ENCODE measurements at places on chromosomes 6 and 20.

GRCh38 chr6:168574699-168575195 lies 133.8 kb downstream of the SMOC2 start:
- peak; percentile 13 for DNase-seq

GRCh38 chr20:7770046-7770445 lies 170.2 kb downstream of the HAO1 start:
- DNase-seq = no peak

DNA sequence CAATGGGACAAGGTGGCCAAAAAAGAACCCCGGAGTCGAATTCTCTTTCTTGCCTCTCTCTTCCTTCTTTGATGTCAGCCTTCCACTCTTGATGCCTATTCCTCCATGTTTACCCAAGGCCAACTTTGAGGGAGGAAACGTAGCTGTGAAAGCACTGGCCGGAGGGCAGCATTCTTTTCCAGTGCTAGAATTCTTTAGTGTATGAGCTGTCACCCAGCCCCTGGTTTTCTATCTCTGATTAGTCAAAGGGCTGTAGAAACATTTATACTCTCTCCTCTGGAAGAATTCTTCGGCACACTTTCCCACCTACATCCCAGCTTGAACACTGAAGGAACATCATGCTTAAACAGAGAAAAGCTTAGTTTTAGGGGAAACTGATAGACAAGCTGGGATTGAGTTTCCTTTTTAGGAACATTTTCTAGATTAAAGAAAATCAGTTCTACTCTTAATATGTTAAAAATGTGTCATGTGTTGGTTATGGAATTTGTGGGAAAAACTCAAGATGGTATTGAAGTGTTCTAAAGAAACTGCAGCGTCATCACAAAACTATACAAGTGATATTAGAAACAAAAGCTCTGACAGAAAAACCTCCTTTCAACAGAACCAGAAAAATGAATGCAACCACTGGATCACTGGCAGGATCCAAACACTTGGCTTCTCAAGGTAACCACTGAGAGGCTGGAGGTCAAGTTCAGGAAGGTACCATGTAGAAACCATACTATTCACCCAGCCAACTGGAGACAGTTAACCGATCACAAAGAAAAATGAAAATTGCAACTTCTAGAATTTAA lies 20.7 kb upstream of the UTRN start:
- DNase-seq = peak; percentile 69

- DNase-seq = no peak
These were observed 17.2 kb downstream of the GATA5 start for GRCh38 chr20:62458275-62459251.

GRCh38 chr6:160337991-160338390 lies 10.2 kb upstream of the SLC22A3 start:
- no peak for DNase-seq

- no peak for DNase-seq
These were observed 426.0 kb downstream of the KIF16B start for GRCh38 chr20:16147216-16147615.

DNA sequence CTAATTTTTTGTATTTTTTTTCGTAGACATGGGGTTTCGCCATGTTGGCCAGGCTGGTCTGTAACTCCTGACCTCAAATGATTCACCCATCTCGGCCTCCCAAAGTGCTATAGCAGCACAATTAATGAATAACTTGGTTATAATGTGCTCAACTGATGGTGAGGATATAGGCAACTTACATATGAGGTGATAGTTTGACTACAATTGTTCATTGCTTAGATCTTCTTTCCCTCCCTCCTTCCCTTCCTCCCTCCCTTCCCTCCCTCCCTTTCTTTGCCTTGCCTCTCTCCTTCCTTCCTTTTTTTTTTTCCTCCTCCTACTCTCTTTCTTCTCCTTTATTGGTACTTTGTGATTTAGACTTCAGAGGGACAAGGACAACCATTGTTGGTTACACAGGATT lies 151.2 kb downstream of the RNF144B start:
- DNase-seq = no peak

GRCh38 chr6:110958329-110959192 lies at the start of gene GTF3C6:
TSS of gene GTF3C6 (plus strand) at chr6:110958706. CDS start at chr6:110958770, 64 bp downstream.
- DNase-seq = peak; percentile 68

DNA sequence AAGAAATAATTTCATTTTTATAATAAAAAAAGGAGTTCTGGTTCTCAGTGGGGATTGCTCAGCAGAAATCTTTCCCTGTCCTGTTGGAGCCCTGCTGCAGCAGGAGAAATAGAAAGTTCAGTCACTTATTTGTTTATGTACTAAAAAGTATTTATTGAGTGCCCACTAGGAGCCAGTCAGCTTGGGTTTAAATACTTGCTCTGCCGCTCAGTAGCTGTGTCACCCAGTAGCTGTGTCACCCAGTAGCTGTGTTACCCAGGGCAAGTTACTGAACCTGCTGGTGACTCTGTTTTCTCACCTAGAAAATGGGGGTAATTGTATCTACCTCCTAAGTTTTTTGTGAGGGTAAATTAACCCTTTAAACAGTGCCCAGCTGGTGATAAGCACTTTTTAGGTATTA lies 32.9 kb downstream of the FOXF2 start:
- DNase-seq = no peak

DNA sequence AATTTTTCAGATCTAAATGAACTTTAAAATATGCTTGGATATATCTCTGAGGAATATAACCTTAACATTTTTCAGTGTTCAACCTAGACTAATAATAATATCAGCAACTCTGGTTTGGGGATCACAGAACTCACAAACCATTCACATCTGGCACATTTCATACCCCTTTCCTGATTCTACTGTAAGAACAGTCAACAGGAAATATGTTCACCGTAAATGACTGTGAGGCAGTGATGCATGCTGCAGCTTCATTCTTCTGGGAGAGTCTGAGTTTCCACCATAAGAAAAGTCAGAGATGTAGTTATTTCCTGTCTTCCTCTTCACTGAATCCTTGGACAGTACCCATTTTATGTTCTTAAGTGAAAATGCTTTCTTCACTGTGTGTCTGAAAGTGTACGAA lies 134.2 kb upstream of the IFNGR1 start:
- no peak for DNase-seq

DNA sequence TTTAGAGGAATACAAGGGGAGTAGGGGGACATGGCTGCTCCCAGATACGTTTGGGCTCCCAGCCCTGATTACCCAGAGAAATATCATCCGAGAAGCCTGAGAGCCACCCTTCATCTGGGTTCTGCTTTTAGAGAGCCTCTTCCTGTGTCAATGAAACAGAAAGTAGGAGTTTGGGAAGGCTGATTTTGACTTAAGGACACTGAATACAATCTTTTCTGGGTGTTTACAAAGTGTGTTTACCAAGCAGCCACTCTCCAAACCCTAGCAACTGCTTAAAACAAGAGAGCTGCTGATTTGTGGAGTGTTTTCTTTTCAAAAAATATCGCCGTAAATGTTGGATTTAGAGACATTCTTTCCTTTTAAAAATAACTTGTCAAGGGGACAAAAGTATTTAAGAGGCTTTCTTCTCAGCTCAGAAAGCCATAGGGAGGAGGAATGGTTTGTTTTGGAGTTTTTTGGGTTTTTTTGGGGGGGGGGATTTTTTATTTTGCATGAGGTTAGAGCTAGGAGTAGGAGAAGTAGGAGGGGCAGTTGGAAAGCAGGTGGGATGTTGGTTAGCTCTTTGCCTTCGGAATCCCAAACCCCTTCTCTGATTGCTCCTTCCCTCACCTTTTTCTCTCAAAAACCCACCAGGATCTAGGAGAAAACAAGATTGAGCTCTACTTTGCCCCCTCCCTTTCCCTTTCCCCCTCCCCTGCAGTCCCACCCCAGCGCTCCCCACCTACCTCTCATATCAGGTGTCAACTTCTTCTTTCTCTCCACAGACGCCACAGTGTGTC lies 12.4 kb downstream of the MAFB start:
- DNase-seq = no peak

- DNase-seq = no peak
These were observed 125.6 kb upstream of the MARCKS start for GRCh38 chr6:113731541-113731940.

DNA sequence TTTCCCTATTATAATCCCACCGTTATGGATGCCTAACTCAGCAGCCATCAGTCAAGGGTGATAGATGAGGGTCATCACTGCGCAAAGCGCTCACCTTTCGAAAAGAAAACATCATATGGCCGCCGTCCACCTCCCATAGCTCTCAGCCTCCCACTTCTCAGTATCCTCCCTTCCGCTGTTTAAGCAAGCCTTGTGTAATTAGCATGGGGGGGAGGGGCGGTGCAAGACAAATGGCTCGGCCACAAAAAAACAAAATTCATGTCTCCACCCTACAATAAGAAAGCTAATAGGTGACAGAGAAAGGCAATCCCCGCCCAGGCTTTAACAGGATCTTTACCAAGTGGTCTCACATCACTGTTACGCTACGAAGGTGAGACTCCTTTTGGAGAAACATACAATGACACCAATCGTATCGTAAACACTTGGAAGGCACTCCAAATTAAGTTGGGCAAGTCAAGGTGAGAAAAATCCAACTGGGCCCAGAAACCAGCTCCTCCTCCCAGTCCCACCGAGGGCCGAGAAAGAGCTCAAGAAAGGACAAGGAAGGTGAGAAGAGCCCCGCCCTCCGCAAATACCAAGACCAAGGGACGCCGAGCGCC lies 645 bp downstream of the DDX39B start:
- DNase-seq = peak; percentile 41

DNA sequence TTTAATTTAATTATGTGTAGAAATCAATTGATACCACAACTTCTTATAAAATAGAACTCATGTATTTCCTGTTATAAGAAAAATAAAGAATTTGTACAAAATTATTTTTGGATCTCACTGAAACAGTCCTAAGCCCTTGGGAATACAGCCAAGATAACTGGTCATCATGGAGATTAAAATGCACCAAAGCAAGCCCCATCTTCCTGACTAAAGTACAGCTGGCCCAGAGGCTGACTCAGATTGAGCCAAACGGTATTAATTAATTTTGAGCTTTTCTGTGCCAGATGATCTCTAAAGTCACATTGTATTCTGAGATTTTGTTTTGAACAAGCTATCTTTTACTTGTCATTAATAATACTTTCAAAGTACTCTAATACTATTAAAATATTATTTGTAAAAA lies 978.5 kb downstream of the TBC1D32 start:
- no peak for DNase-seq

DNA sequence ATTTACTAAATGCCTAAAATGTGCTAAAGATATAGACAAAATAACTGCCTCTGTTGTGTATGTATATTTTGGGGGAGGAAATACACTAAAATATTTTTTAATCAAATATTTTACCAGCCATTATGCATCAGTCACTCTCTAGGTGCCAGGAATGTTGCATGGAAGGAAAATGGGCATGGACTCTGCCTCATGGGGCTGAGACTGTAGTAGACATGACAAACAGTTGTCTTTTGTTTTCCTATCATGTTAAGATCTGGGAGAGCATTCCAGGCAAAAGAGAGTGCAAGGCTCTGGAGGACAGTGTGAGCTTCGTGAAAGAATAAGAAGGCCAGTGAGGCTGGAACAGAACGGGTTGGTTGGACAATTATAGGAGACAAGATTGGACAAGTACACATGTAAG lies 26.5 kb downstream of the HLA-DOB start:
- peak; percentile 97 for DNase-seq

GRCh38 chr6:3329393-3330051 lies 70.8 kb downstream of the PSMG4 start:
- no peak for DNase-seq

DNA sequence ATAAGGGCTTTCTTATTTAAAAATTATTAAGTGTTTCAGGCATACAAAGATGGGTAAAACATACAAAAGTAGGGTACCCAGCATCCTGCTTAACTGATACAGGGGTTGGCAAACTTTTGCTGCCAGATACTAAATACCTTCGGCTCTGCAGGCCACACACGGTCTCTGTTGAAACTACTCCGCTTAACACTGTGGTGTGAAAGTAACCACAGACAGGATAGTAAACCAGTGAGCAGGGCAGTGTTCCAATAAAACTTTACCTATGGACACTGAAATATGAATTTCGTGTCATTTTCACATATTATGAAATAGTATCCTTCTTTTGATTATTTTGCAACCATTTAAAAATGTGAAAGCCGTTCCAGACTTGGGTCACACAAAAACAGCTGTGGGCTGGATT lies 92.4 kb downstream of the EYA2 start:
- DNase-seq = no peak

DNA sequence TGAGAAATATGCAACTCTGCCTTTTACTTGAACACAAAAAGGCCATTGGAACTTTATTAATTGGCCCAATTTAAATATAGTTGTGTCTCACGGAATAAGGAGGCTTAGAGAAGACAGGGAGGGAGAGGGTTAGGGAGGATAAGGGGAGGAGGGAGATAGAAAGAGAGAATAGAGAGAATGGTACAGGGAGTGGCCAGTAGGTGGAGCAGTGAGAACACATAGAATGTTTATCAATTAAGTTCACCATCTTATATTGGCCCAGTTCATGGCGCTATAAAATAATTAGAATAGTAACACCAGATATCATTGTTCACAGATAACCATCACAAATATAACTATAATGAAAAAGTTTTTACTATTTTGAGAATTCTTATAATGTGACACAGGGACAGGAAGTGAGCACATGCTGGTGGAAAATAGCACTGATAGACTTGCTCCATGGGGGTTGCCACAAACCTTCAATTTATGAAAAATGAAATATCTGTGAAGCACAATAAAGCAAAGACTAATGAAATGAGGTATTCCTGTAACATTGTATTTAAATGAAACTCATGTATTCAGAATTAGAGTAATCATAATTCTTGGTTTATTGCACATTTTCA lies 374.1 kb upstream of the MANEA start:
- DNase-seq = no peak

- no peak for DNase-seq
These were observed 58.9 kb upstream of the SGK1 start for GRCh38 chr6:134376785-134377184.

DNA sequence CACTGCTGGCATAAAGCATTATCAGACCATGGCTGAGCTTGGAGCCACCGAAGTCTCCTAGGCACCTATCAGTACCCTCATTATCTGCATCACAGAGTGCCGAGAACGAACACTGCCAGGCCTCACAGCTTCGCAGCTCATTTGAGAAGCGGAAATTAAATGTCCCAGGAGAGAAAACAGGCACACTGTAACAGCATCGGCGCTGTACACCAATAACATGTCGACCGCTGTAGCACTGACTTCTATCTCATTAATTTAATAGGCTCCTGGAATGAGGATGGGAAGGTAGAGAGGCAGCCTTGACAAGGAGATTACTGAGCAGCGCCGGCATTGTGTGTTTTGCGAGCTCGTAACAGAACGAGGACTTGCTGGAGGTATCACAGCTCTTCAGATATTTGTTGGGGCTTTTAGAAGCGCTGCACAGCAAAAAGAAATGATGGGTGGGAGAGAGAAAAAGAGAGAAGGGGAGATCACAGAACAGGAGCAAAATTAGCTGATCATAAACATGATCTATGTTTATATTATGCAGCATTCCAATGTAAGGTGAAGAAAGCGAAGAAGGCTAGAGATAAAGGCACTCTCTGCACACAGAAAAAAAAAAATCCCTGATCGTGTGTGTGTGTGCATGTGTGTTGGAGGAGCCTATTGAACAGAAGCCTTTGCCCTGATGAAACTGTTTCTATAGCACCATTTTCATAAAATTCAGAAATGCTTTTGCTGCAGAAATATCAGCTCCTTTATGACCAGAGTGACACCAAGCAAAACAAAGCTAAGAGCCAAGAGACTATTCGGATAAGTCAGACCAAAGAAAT lies 29.2 kb downstream of the ID4 start:
- DNase-seq = no peak
